ENCODE measurements at places on chromosomes 4 and X.

DNA sequence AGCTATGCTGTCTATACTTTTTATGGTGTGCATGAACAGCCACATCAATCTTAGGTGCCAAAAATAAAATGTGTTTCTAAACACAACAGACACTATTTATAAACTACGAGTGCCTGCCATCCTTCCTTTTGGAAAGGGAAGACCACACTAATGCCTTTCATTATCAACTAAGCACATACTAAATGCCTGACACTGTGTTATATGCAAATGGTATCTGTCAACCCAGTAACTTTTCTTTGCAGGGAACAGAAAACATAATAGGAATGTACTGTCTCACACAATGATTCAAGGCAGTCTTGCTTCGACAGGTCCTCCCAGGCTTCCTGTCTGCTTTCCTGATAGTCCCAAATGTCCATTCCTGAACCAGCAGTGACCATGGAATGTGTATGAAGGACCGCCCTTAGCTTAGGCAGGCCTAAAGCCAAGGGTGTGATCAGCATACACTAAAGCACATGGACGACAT, 43.8 kb downstream of the ADGRA3 start:
- DNase-seq = no peak

DNA sequence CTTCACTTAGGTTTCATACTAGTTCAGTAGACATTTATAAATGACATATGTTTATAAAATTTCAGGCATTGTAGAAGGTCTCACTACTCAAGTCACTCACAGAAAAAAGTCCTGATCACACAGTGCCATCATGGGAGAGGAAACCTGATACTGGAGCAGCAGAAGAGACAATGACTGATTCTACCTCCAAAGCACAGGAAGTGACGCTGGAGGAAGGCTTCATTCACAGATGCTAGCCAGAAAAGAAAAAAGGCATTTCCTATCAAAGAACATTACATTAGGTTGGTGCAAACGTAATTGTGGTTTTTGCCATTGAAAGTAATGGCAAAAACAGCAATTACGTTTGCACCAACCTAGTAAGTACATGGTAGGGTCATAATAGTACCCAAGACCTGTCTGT, 79.5 kb downstream of the RASGEF1B start:
- no peak for DNase-seq

DNA sequence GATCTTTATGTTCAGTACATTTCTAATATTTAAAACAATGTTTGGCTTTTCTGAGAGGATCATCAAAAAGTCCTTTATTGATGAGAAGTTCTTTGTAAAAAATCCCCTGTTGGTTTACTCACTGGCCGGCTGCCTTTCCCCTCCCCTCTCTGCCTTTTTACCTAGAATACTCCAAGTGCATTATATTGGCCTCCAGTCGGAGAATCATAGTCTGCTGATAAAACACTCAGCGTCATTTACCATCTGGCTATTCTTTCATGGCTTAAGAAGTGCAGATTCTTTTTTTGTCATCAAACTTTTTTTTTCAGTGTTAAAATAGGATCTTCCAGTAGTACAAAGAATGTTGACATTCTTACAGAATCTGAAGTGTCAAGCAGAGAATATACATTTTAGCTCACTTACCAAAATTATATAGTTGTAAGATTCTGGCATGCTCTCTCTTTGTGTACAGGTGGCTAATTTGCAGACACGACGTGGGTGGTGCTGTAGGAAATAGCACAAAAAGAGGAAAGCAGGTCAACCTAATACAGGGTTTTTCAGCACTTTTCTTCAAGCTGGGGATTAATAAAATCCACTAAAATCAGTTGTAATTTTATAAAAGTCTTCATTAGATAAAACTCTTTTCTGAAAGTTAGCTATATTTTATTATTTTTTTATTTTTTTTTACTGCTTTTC, 731.8 kb downstream of the KCTD8 start:
- DNase-seq = no peak

DNA sequence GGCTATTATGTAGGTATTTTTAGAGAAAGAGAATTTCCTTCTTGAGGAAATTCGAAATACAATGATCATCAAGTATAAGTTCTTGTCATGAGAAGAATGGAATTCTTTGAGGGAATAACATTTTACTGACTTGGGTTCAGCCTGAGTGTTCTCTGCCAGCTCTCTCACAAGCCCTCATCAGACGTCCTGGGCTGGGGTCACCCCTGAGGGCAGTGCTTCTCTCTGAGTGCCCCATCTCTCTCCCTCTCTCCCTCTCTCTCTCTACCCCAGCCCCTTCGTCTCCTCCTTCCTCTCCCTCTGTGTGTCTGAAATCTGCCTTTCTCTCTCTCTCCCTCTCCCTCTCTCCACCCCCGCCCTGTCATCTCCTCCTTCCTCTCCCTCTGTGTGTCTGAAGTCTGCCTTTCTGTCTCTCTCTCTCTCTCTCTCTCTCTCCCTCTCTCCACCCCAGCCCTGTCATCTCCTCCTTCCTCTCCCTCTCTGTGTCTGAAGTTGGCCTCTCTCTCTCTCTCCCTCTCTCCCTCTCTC, 241.7 kb upstream of the PSAPL1 start:
- no peak for DNase-seq

DNA sequence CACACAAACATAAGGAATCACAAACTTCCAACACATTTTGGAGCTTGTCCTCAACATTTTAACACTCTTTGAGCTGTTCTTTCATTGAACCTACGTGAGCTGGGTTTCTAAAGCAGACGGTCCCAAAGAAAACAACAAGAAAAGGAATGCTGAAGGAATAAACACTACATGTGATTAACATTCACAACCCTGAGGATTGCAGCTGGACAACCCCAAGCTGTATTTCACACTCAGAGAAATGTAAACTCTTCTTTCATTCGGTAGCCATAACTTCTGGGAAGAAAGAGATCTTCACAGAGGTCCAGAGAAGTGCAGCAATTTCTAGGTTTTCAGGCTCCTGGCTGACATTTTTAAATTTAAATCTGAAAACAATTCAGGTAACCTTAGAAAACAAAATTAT, 130.2 kb downstream of the CFAP299 start:
- DNase-seq = no peak

DNA sequence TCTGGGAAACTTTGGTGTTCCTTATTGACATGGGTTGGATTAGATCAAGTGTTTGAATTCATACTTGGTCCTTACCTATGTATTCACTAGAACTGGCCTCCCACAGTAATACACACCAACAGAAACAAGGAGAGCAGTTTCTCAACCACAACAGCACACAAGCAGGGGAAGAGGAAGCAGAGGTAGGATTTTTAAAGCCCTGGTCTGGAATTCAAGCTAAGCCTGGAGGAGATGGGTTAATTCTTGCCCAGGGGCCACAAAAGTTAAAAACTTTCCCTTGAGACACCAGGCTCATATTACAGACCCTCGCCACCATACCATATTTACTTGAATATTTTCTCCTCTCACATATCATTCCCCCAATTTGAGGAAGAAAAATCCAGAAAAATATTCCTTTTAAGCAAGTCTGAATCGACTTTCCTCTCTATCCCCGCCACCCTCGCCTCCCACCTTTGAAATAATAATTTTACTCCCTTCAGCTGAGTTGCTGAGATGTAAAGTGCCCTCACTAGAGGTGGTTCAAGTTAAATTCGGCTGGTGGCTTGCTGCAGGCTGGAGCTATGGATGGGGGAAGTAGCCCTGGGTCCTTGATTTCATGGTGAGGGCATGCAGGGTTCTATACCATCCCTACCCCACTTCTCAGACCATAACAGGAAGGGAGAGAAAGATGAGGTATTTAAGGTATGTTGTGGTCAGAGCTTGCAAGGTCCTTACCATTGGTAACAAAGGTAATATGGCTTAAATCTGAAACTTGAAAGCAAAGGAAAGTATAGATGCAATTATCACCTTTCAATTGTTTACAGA, 440.2 kb downstream of the INPP4B start:
- no peak for DNase-seq

GRCh38 chrX:39907964-39908661, 189.6 kb downstream of the BCOR start:
- no peak for DNase-seq

DNA sequence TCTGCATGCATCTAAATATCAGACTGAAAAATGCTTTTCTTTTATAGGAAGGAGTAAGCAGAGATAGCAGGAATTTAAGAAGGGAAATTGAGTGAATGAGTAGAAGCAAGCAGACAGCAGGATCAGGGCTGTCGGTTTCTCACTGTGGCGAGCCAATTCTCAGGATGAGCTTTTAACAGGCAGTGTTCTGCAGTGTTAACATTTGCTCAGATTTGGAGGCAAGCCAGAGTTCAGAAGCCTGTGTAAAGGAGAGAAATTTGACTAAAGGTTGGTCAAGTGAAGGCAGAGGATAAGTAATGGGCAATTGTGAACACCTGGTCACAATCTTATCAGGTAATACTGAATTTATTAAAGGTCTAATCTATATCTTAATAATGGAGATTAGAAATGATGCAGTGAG, 133.3 kb upstream of the MAGEB16 start:
- no peak for DNase-seq

DNA sequence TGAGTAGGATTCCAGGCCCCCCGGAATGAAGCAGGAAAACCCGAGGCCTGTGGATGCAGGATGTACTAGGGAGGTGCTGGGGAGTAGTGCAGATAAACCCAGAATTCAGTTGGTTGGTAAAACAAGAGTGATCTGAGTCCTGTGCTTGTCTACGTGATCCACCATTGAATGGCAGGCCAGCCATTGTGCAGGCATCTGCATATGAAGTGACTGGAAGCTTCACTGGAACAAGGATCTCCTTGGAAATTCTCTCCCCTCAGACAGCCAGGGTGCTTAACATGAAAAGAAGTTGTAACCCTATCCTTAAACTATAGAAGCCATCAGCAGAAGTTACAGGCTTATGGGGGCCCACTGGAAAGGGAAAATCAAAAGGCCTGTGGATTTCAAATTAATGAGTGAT, 656 bp upstream of the GSPT2 start:
- DNase-seq = no peak

DNA sequence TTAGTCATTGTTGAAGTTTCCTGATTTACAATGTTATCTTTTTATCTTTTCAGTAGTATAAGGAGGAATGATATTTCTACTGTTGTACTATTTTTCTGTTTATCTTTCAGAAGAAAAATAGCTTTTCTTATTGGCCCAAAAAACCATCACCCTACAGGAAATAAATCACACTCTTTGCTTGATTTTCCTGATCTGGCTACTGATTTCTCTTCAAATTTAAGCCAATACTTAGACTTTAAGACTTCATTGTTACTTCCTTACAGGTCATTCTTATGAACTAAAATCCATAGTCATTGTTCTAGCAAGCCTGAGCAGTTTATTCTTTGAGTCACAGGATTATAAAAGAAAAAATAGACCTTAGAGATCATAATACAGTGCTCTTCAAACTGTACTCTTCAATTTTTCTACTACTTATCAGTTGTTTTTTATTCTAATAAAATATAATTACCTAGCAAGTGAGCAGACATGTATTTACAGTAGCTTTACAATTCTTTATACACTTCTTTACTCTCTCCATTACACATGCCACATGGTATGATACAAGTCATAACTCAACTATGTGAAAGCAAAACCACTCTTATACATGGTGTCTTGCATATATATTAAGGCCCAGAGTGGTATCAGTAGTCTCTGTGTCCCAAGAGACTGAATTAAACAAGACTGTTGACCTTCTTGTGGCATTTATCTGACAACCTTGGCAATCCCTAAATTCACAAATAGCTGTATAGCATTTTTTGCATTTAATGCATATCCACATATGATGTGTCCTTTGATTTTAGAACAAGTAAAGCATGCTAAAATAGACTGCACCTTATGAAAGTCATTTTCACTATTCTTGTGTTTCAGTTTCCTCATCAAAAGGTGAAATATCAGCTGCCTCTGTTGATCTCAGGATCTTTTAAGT, 47.9 kb downstream of the TET2 start:
- DNase-seq = no peak

DNA sequence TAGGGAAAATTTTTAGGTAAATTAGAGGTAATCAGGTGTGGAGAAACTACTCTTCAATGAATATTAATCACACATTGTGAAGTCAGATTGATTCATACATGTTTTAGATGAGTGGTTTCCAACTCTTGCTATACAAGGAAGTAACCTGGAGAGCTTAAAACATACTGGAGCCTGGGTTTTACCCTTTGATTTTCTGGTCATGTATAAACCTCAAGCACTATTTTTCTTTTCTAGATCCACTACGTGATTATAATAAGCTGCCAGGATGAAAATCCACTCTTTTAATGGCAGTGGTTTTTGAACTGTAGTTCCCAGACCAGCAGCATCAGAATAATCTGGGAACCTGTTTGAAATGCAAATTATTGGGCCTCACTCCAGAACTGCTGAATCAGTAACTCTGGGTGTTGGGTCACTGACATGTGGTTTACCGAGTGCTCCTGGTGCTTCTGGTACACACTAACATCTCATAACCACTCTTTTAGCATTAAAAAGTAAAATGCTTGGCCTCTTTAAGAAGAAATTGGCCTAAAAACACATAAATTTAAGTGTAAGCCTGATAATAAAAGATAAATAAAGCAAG, 63.4 kb downstream of the DCAF12L1 start:
- no peak for DNase-seq

GRCh38 chr4:7779432-7779768, 160.3 kb downstream of the AFAP1 start:
- DNase-seq = no peak

DNA sequence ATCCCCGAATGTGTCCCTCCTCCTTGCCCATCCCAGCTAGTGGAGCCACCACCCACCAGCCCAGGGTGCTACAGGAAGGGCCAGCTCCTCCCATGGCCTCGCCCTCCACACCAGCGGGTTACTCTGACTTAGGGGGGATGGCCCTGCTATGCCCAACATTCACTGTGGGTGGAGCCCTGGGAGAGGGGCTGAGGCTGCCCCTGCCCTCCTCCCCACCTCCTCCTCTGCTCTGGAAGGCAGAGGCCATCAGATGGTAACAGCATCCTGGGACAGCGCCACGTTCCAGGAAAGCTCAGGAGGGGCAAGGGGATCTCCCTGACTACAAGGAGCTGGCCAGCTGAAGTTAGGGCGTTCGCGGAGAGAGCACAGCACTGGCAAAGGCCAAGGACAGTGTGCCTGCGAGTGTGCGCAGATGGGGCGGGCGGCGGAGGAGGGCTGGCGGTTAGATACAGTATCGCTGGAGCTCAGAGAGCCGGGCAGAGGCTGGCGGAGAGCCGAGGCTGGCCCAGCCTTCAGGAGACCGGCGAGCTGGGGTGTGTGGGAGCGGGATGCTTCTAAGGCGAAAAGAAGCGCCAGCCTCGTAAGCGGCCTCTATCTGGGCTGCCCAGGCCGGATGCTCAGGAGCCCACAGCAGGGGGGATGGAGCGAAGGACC, 1.5 kb downstream of the JAKMIP1 start:
- DNase-seq = no peak

DNA sequence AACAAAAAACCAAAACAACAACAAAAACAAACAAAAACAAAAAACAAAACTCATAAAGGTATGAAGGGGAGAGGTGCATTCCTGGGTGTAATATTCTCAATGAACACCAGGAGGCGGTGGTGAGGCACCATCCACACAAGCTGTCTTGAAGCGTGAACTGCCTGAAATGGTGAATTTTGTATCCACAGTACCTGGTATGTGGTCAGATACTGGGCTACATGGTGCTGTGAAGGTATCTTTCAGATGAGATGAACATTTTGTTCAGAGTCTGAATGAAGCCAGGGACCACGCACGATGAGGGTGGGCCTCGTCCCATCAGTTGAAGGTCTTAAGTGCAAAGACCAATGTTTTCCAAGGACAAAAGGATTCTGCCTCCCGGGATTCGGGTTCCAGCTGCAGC, 58.5 kb downstream of the ASMT start:
- no peak for DNase-seq
